Activated CD4-positive, alpha-beta T cell treated with anti-CD3 and anti-CD28 coated beads, Interleukin-2, Interleukin-4, amounts not matched to agents 100 ng/mL and 50 ng/mL, durations not matched to agents 16 hours and 8 hours (primary cell): ENCODE measurements at places on chromosomes 1 and 21.

DNA sequence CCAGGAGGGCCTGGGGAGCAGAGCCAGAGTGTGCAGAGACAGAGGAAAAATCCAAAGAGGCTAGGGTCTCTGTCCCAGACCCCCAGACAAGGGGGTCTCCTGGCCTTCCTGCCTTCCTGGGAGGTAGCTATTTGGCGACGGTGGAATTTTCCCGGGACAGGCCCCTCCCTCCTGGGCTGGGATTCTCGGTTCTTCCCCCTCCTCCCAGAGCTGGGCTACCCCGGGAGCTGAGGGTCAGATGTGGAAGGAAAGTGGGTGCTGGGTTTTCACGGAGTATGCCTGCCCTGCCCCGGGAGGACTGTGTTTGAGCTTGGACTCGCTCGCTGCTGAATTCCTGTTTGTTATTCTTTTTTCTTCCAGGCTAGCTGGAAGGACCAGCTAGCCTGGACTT lies 759 bp downstream of the AMPD2 start:
- no peak for DNase-seq

GRCh38 chr1:185792040-185792439 lies 57.8 kb downstream of the HMCN1 start:
- DNase-seq = no peak

GRCh38 chr21:45016031-45016405 lies 58.4 kb upstream of the ADARB1 start:
- DNase-seq = no peak

DNA sequence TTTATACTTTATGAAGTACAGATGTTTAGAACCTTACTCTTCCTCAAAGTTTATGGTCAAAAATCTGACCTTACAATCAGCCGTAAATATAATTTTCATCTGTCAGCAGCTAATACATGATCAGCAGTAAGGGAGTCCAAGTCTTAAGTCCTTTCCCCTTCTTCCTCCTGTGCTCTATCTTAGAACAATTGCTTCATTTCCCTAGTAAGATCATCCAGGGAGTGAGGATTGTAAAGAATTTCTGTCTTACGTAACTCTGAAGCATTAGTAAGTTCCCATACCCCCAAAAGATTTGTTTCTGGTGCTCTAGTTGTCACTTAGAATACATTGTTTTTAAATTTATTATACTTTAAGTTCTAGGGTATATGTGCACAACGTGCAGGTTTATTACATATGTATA lies 2.1 kb downstream of the SETDB1 start:
- DNase-seq = no peak

DNA sequence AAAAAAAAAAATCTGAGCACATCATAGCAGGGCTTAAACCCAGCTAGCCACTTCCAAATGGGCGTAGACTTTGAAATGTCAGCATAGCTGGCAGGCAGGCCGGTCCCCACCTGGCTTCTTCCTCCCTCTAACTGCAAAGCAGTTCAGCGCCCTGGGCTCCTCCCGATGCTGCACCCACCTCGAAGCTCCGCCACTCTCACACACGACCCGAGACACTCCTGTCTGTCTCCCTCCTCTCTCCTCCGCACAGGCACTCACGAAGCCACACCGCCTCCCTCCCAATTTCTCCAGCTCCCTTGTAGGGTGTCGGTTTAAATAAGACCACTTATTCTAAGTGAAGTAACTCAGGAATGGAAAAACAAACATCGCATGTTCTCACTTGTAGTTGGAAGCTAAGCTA lies 301.3 kb downstream of the NPHP4 start:
- no peak for DNase-seq

- DNase-seq = no peak
Observed at GRCh38 chr21:44255511-44255981, 6.2 kb downstream of the DNMT3L start.
